Smooth muscle cell of the pulmonary artery (primary cell): ENCODE measurements at places on chromosomes 12 and 14. TPM values are rescaled to one million over a fixed set of nuclear protein-coding genes. Genes with fewer than 3 reads are reported as not detected.

Gene TAS2R9
- not detected in 2 replicates for total RNA-seq

Gene SPTB
- 0.13 TPM in 1 of 2 replicates, not detected in the other for total RNA-seq

Gene TGFB3
- 12.0 and 21.3 TPM in 2 replicates for total RNA-seq

Gene RIMBP2
- not detected in 2 replicates for total RNA-seq

Gene EID3
- total RNA-seq, result 8.9 and 14.2 TPM in 2 replicates

Gene SLC6A12
- not detected in 2 replicates for total RNA-seq

Gene RFX4
- not detected in 2 replicates for total RNA-seq

Gene GUCY2C
- not detected in 2 replicates for total RNA-seq

Gene KLRG1
- 0.50 and 0.78 TPM in 2 replicates for total RNA-seq

Gene GARIN6
- total RNA-seq, result not detected in 2 replicates

Gene DBX2
- total RNA-seq, result not detected in 2 replicates

Gene CMKLR1
- total RNA-seq, result 2.9 and 5.4 TPM in 2 replicates

Gene RD3L
- not detected in 2 replicates for total RNA-seq

Gene NCAPD2
- 40.5 and 47.6 TPM in 2 replicates for total RNA-seq

Gene PLEKHG7
- total RNA-seq, result not detected in 2 replicates

Gene TAPBPL
- total RNA-seq, result 7.6 and 14.7 TPM in 2 replicates

Gene LRRC10
- total RNA-seq, result not detected in 2 replicates

Gene AVPR1A
- total RNA-seq, result 1.9 TPM in 1 of 2 replicates, not detected in the other

Gene AQP5
- total RNA-seq, result 0.23 and 0.52 TPM in 2 replicates

Gene HVCN1
- total RNA-seq, result 2.3 and 2.7 TPM in 2 replicates

Gene KLHL42
- 32.2 and 35.6 TPM in 2 replicates for total RNA-seq

Gene RPGRIP1
- total RNA-seq, result not detected in 2 replicates

Gene KRT82
- total RNA-seq, result not detected in 2 replicates

Gene RTL1
- total RNA-seq, result not detected in 2 replicates

Gene ADSS1
- total RNA-seq, result 13.0 and 16.3 TPM in 2 replicates

Gene USP30
- total RNA-seq, result 7.8 and 11.5 TPM in 2 replicates

Gene GZMB
- total RNA-seq, result not detected in 2 replicates

Gene METAP2
- total RNA-seq, result 45.5 and 50.2 TPM in 2 replicates

Gene UBR7
- total RNA-seq, result 20.6 and 23.8 TPM in 2 replicates

Gene ACRBP
- 0.13 and 0.26 TPM in 2 replicates for total RNA-seq

Gene SYT10
- not detected in 2 replicates for total RNA-seq

Gene KCNC2
- not detected in 2 replicates for total RNA-seq

Gene C12orf42
- total RNA-seq, result not detected in 2 replicates

Gene CLEC4C
- total RNA-seq, result not detected in 2 replicates

Gene TSPAN8
- total RNA-seq, result 9.8 and 108 TPM in 2 replicates

Gene PTPRB
- 8.6 and 13.9 TPM in 2 replicates for total RNA-seq

Gene LMO3
- total RNA-seq, result 0.17 and 0.39 TPM in 2 replicates

Gene SERPINA12
- total RNA-seq, result not detected in 2 replicates

Gene C12orf60
- 0.59 and 0.72 TPM in 2 replicates for total RNA-seq

Gene CPNE6
- not detected in 2 replicates for total RNA-seq

Gene GIT2
- 49.2 and 56.4 TPM in 2 replicates for total RNA-seq

Gene KRT73
- total RNA-seq, result not detected in 2 replicates

Gene MAP3K9
- total RNA-seq, result under 0.01 and 0.07 TPM in 2 replicates

Gene OTUB2
- total RNA-seq, result 1.8 and 1.9 TPM in 2 replicates

Gene REM2
- total RNA-seq, result 0.07 and 0.13 TPM in 2 replicates

Gene FGD6
- 4.2 and 9.8 TPM in 2 replicates for total RNA-seq
